Dermis microvascular lymphatic vessel endothelial cell (primary cell): ENCODE measurements at places on chromosomes 1 and 21. TPM values are rescaled to one million over a fixed set of nuclear protein-coding genes. Genes with fewer than 3 reads are reported as not detected.

Gene TAL1
- total RNA-seq = 55.8 and 77.9 TPM in 2 replicates

Gene ARHGAP30
- not detected in 2 replicates for total RNA-seq

Gene ASCL5
- total RNA-seq = not detected in 2 replicates

Gene PTTG1IP
- 256 and 343 TPM in 2 replicates for total RNA-seq

Gene EDARADD
- total RNA-seq = under 0.01 TPM in 2 replicates

Gene SLC2A5
- 0.13 and 0.25 TPM in 2 replicates for total RNA-seq
